ENCODE measurements at places on chromosomes 5 and 9.

DNA sequence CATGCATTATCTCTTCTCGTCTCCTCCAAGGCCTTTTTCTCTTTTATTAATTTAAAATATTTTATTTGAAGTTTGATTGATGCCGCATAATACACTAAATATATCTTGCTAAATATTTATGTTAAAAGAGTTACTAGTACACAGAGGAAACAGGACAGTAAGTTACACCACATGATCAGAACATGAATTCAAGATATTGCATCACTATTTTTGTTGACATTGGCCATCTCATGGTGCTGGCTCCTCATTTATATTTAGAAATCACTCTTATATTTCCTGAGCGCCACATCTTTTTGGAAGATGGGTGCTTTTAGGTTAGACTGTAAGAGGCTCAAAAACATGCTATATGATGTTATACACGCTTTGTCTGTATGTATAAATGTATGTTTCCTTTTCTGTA is 23.0 kb downstream of the SPEF2 start:
- no peak for DNase-seq

GRCh38 chr5:95892784-95893354 is 68.8 kb downstream of the ELL2 start:
- DNase-seq: peak; percentile 70

GRCh38 chr5:66139318-66139712 is 4.8 kb upstream of the SREK1 start:
- DNase-seq: no peak

- no peak for DNase-seq
These were observed 112.2 kb downstream of the ZNF608 start for GRCh38 chr5:124634228-124634739.

DNA sequence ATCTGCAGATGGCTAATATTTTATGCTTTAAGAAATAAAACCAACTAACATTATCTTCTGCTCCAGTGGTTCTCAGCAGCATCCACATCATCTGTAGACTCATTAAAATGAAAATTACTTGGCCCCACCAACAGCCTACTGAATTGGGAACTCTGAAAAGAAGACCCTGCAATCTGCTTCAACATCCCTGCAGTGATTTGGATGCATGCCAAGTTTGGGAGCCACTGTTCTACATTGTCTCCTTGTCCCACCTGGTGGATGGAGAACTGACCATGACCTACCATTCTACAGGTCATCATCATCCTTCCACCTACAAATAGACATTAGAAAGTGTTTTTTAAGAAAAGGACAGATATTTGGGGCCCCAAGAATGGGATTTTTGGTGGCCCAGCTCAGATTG is 71.1 kb downstream of the ACER2 start:
- DNase-seq: no peak

DNA sequence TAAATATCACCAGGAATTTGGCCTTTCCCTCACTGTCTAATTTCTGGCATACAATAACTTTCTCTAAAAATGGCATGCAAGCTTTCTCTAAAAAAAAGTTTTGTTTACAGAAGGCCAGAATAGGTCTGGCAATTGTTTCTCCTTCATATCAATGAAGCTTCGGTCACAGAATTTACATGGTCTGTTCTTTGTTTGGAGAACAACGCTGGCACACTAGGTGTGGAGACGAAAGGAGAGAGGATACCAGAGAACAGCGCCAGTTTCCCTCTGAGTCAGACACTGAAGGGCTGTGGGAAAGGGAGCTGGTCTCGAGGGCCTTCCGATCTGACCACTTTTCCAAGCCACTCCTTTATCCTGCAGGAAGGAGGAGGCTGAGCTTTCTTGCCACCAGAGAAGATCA is 60.1 kb upstream of the ITGA1 start:
- DNase-seq: peak; percentile 6

GRCh38 chr9:106420511-106420944 is 442.4 kb upstream of the ZNF462 start:
- DNase-seq: no peak

DNA sequence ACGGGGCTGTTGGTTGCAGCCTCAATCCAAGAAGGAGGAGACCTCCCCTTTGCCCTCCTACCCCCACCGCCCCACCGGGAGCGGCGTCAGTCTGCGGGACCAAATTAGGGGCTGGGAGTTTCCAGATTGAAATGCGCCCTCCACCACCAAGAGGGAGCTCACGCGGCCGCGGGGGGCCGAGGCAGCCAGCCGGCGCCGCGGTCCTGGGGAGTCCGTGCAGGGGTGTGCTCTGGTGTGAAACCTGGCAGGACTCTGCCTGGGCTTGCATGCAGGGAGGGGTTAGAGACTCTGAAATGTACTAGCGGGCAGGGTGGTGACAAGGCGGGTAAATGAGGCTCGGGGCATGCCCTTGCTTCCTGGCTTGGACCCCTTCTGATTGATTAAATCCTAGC is 989 bp upstream of the FBN2 start:
- DNase-seq: no peak

DNA sequence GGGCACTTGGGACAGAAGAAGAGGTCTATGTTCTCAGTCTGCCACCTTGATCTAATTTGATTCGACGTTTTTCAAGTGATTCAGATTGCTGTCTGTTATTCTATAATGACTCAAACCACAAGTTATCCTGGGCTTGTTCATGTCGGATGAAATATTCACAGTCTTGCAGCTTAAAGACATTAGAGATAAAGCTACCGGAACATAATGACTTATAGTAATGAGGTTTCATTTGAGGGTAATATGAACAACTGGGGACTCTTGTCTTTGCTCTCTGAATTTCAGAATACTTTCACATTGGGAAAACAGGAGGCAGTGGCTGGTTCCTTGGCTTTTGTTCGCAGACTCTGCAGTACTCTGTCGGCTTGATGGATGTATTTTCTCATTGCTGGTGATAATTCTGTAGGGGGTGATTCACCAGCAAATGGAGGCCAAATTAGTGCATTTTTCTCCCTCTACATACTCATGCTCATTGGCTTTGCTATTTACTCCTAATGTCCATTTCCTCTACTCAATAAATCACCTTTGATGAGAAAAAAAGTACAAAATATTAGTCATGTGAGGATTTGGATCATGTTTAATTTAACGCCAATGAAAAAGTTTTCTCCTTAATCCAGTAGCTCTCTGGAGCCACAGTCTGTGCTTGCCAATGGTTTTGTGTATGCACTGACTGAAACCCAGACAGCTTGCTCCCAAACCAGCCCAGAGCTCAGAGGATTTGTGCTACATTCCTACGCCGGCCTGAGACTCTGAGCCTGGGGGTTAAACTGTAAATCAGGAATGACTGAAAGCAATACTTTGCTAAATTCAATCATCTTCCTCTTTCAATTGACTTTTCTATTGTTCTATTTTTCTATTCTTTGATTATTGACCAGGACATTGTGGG is 154.7 kb upstream of the ANKH start:
- no peak for DNase-seq

GRCh38 chr9:5608298-5609225 is 20.3 kb upstream of the RIC1 start:
- DNase-seq: no peak

DNA sequence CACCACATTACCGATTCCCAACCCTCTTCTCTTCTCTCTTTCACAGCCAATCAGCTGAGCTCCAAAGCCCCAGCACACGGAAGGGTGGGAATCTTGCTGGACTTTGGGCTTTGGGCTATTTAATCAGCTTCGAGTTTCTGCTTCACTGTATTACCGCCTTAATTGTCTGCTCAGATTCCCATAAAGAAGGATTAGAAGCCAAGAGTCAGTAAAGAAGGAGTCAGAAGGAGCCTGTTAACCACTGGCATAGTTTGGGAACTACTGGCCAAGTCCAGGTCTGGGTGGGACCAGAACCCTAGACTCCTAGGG is 4.4 kb downstream of the SPRY4 start:
- no peak for DNase-seq

- DNase-seq: no peak
These were observed 87.4 kb downstream of the ERCC6L2 start for GRCh38 chr9:95962936-95963335.

GRCh38 chr5:116944183-116944582 is 369.6 kb upstream of the SEMA6A start:
- peak; percentile 62 for DNase-seq

DNA sequence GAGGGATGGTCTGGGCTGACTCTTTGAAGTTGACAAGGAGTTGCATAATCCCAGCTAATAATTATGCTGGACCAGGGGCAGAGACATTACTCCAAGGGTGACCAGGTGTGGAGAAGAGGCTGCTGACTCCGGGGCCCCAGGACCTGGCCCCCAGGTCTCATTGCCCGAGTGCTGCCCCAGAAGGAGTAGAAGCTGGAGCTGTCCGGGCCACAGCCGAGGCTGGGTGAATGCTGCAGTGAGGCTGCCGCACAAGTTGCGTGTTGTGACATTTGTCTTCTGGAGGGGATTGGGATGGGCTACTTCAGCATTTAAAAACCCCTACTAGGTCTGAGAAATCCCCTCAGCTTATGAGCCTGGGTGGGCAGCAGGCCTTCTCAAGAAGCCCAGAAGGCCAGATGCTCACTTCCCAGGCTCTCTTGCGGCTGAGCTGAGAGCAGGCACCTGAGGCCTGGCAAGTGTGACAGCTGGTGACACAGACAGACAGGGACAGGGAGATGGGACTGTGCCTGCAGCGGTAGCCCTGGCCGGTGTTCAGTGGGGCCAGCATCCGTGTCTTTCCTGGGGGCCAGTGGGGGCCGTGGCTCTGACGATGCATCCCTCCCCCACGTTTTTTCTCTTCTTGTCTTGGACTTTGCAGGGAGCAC is 122.8 kb downstream of the KCNIP1 start:
- no peak for DNase-seq

DNA sequence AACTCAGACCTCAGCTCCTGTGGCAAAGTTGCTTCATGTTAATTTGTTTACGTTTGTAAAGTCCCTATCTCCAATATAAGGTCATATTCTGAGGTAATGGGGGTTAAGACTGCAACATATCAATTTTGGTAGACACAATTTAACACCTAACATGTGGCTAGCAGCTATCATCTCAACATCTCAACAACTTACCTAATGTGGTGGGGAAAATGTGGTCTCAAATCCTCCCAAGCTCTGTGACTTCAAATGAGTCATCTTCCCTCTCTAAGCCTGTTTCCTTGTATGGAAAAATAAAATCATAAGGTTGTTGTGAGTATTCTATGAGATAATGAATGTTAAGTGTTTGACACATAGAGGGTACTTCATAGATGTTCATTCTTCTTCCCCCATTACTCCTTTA is 443.3 kb downstream of the CDK5RAP2 start:
- DNase-seq: no peak

DNA sequence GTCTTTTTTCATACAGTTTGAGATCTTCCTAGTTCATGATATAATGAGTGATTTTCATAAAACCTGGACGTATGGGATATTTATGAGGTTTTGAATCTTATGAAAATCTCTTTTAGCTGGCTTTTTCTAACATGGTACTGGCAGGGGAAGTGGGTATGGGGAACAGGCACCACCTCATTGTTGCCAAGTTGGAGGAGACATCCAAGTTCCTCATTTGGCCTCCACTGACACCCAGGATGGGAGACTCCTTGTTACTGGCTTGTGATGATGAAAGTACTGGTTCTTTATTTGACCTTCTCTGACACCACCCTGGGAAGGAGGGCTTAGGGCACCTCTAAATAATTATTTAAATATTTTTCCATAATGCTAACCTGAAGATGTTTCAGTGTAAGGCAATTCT is 4.0 kb upstream of the TNPO1 start:
- DNase-seq: no peak

- no peak for DNase-seq
These were observed 6.9 kb downstream of the YTHDC2 start for GRCh38 chr5:113520429-113520828.

DNA sequence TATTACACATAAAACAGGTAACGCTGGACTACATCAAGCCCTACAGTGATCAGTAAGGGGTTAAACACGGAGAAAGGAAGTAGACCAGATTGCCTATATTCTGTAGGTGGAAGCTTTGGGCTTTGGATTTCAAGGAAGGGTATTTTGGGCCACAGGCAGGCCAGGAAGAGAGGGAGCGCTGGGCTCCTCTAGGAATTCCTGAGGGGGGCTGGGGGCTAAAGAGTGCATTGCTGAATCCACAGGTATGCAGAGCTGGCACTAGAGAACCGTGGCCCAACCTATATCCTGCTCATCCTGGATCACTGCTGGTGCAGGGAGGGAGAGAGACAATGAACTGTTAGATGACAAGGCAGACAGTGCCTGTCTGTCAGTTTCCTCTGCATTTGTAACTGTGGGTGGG is 367.1 kb downstream of the CSNK1G3 start:
- peak; percentile 66 for DNase-seq

GRCh38 chr5:59521476-59521875 is 372.1 kb downstream of the PDE4D start:
- no peak for DNase-seq

DNA sequence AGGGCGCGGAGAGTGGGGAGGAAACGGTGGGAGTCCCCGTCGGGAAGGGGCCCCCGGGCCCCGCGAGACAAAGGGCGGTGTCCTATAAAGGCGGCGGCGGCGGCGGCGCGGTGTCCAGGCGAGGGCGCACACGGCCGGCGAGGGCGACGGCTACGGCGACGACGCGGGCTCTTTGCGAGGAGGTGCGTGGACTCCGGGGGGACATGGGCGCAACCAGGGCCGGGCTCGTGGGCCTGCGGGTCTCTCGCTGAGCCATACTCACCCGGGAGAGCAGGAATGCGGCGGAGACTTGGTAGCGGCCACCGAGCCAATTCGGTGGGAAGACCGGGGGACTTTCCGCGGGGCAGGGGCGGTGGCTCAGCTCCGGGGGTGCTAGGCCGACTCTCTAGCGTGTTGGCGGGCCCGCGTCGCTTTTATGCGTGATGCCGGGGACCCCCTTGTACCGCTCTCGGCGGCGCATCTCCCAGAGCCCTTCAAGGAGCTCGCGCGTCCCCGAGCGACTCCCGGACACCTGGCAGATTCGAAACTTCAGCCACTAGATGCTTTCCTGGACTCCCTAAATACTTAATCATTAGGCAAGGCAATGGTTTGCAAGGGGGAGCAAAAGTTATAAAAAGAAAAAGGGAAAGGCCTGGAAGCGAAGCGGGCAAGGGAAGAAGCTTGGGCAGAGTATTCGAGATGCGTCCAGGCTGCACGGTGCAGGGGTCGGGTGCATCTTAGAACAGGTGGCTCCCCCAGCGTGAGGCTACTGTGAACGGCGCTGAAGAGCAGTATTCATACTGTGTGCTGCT is 5.9 kb upstream of the TAL2 start:
- peak; percentile 75 for DNase-seq

- no peak for DNase-seq
These were observed 63.9 kb upstream of the TNFAIP8 start for GRCh38 chr5:119291877-119292276.

DNA sequence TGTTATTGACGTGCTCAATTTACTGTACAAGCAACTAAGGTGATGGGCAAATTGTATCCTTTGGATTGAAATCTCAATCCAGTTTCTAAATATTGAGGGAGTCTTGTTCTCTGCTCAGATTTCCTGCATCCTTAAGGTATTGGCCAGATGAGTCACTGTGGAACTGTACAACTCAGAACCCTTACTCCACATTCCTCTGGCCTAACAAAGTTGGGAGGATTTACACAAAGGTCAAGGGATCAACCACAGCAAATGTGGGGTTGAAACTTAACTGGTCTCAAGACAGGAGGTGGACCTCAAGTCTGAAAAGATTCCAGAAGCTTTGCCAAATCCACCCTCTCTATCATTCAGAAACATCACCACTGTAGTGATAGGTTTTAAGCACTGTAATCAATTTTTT is 81.5 kb upstream of the AGXT2 start:
- no peak for DNase-seq

- DNase-seq: peak; percentile 68
These were observed 42.4 kb downstream of the CWC27 start for GRCh38 chr5:64811050-64811640.

- DNase-seq: no peak
These were observed 145.4 kb downstream of the ENTREP1 start for GRCh38 chr9:69470186-69470977.

GRCh38 chr5:174242573-174242972 is 197.1 kb downstream of the NSG2 start:
- DNase-seq: no peak

Measured in GM23338 (cell line).